ENCODE measurements at places on chromosomes 12 and 14.

- DNase-seq, result no peak
These were observed 263.5 kb downstream of the NOVA1 start for GRCh38 chr14:26334288-26334687.

DNA sequence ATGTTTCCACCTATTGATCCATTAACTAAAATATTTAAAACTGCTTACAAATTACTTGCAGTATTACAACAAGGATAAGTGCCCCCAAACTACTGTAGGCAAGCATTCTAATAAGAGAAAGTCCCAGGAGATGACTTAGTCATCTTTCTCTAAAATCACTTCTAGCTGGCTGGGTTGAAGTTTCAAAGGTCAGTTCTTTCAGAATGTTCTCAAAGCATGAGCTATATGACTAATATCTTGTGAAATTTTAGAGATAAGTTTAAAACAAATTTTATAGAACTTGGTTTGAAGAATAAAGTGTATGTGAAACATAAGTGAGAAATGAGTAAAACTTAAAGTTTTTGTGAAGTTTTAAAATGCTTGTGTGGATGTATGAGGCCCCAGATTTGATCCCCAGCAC, 24.3 kb upstream of the OR6J1 start:
- DNase-seq, result no peak

- no peak for DNase-seq
These were observed 20.2 kb downstream of the P2RX2 start for GRCh38 chr12:132638541-132639408.

DNA sequence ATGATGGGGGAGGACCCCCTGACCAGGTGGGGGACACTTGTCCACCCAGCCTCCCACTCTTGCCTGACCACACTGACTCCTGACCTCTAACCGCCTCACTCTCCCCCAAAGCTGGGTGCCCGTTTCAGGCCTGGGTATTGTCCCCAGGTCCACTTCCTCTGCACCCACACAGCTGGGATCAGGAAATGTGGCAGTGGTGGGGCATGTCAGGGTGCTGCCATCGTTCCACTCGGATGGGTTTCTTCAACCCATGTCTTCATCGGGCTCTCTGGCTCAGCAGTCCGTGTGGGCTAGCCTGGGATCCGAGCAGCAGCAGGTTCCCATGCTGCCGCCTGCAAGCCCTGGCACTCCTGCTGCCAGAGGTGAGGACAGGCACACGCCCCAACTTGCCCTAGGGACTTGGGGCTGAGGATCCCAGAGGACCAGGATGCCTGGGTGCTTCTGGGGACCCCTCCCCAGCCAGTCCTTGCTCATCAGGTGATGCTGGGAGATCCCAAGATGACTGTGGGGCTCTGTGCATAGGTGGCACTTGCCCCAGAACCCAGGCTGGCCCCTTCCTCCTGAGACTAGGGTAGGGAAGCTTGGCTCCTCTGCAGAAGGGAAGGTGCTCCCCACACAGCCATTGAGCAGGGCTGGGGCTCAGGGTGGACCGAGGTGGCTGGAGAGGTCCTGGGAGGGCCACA, 2.9 kb upstream of the CLBA1 start:
- no peak for DNase-seq

- no peak for DNase-seq
These were observed 9.9 kb downstream of the SDS start for GRCh38 chr12:113393749-113394148.

DNA sequence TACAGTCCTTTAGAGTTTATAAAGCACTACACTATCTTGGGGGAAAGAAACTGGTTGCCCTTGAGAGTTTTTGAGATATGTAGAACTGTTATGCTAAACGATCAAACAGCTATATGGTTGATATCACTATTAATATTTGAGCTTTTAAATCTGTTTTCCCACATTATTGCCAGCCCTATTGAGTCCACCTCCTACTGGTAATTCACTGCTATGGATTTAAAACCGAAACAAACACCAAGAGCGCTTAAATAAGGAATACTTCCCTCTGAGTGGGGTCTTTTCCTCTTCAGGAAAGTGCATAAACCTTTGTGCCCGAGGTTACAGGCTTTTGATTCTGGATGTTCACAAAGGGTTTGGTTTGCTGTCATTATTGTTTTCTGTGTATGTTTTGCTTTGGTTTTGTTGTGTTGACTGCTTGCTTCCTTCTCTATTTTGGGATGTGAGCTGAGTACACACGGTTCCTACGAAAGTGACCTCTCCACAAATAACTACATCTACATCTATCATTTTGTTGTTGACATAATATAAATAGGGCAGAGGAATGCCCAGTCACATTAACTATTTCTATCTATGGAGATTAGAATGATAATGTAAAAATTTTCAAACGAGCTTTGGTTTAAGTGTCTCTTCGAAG, 44.8 kb downstream of the LGR5 start:
- DNase-seq, result no peak

DNA sequence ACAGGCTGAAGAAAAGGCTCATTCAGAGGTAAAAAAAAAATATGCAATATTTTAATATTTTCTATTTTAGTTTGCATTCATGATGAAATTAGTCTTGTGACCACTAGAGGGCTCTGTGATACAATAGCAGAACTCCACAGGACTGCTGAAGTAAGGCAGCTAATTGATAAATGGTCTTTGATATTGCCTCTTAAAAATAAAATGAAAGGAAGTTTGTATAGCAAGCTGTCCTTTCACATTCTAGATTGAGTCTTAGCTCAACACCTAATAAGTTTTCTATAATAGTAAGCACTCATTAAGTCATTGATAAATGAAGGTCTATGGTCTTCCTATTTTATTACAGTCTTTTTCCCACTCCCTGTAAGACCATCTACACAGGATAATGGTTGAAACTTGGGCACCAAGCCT, 315.7 kb downstream of the NAV3 start:
- DNase-seq, result no peak

- no peak for DNase-seq
These were observed 14.2 kb upstream of the PLXNC1 start for GRCh38 chr12:94133964-94134795.

GRCh38 chr12:6226679-6227051, 26.5 kb downstream of the CD9 start:
- no peak for DNase-seq

DNA sequence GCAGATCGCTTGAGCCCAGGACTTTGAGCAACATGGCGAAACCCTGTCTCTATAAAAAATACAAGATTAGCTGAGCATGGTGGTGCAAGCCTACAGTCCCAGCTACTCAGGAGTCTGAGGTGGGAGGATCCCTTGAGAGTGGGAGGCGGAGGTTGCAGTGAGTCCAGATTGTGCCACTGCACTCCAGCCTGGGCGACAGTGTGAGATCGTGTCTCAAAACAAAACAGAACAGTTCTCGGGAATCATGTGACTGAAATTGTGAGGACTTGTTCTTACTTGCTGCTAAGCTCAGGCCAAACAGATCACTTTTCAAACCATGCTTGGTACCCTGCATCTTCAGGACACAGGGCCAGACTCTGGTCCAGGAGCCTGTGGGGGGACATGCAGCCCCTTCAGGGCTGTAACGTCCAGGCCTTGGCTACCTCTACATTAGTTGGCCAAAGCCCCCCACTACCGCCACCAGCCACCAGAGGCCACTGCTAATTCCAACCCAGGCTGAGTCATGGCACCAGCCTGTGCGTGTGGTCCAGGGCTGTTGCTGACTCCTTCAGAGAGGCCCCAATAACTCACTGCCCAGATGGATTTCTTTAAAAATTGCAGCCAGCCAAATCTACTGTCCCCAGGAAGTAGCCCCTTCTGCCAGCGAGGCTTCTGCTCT, 33.4 kb upstream of the SYNDIG1L start:
- no peak for DNase-seq

DNA sequence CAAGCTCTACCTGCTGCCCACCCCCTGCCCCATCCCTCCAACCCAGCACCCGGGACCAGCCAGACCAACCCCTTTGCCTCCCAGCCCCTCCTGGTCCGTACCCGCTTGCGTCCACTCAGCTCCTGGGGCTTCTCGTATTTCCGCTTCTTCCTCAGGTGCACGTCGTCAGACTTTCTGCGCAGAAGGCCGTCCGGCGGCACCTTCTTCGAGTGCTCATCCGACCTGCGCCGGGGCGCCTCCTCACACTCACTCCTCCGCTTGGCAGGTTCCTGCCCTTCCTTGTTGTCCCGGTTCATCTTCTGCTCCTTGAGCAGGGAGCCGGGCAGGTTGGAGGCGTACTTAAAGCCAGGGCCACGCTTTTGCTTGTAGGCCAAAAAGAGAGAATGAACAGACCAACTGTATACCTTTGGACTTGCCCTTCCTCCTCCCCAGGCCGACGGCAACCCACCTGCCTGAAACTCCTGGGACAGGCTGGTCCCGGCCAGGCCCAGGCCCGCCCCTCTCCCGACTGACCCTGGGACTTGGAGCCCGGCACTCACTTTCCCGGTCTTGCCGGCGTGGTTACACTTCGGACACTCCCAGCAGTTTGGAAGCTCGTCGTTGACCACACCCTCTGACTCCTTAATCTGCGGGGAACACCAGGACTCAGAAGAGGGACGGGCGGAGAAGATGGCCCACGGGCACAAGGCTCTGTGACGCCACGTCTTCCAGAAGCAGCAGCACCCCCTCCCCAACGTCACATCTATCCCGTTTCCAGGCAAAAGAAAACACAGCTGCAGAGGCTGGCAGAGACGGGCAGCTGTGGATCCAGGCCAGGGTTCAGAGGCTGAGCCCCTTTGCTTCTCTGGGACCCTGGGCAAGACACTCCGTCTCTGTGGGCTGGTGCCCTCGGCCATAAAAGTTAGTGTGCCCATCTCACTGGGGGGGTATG, 44.3 kb downstream of the RNF34 start:
- DNase-seq, result no peak
